CD4-positive, alpha-beta T cell treated with Interleukin-1 beta for 1 hour (primary cell): ENCODE measurements at places on chromosomes 12 and 14.

GRCh38 chr14:29222671-29223268, 456.2 kb downstream of the FOXG1 start:
- DNase-seq, result no peak

GRCh38 chr12:92556141-92556540, 146.6 kb upstream of the PLEKHG7 start:
- no peak for DNase-seq

GRCh38 chr12:11669348-11669747, 19.9 kb downstream of the ETV6 start:
- DNase-seq, result no peak

DNA sequence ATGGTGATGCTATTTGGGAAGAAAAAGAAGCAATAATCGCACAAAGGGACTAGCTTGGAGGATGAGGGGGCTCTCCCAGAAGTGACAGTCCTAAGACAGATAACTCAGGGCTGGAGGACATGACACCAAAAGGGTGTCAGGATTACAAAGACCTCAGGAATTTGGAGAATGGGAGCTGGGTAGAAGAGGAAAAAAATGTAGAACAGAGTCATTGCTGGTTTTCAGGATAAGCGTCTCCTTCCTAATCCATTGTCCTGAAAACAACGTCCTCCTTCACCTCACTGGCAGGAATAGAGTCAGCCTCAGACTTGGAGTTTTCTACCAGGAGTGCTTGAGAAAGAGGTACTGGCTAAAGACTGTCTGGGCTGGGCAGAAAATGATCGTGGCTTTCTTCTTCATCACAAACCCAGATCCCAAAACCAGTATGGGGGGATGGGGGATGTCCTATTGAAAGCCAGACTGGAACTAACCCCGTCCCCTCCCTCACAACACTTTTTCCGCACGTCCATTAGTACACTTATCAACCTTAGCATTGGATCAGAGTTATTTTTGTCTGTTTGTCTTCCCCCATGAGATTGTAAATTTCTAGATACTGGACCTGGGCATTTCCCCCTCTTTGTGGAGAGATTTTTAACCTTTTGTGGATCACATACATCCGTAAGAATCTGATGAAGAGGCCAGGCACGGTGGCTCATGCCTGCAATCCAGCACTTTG, 14.3 kb downstream of the B4GALNT3 start:
- DNase-seq, result no peak

DNA sequence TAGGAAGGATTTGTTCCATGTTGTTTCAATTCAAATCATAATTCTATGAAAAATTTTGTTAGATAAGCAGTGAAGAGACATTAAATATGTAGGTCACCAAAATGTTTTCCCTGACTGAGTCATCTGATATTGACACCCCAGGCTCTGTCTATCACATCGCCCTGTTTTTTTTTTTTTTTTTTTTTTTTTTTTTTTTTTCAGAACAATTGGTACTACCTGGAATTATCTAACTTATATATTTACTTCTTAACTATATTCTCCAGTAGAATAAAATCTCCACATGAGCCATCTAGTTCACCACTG, 97.8 kb upstream of the KRAS start:
- no peak for DNase-seq

- peak; percentile 58 for DNase-seq
Observed at GRCh38 chr12:121400332-121401139, 618 bp downstream of the RNF34 start.

GRCh38 chr12:94922561-94922960, 80.9 kb downstream of the NDUFA12 start:
- DNase-seq, result no peak

- DNase-seq, result peak; percentile 29
Observed at GRCh38 chr12:131850856-131851559, 22.8 kb downstream of the MMP17 start.

GRCh38 chr12:111408116-111408440, 2.4 kb downstream of the SH2B3 start:
- no peak for DNase-seq

DNA sequence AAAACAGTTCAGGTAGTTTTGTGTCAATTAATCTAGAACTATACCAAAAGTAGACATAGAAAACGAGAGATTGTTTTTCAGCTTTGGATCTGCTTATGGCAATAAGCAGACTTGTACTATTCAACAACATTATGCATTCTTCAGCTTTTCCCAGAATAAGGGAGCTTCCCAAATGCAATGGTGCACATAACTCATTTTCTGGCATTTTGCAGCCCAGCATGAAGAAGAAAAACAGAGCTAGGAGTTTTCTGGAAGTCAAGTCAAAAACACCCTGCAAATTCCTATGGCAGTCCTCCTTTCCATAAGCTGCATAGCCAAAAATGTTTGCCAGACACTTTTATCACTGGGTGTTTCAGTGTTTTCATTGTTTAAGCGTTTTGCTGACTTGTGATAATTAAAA, 314.7 kb downstream of the NAV3 start:
- DNase-seq, result no peak

GRCh38 chr12:32600681-32601080, 78.4 kb upstream of the DNM1L start:
- no peak for DNase-seq

- DNase-seq, result no peak
Observed at GRCh38 chr14:44970907-44971306, 8.9 kb downstream of the TOGARAM1 start.

DNA sequence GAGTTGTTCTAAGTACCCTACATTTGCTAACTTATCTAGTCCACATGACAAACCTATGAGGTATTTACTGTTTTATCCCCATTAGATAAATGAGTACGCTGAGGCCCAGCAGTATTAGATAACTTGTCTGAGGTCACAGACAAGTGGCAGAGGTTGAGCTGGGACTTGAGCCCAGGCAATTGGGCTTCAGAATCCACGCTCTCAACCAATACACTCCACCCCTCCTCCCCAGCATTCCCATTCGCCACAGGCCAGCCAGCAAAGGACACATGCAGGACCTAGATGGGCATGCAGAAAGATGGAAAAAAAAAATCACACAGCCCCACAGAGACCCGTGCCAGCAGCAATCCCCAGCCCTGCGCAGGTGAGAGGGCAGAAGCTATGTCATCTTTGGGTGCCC, 12.4 kb downstream of the HDAC7 start:
- no peak for DNase-seq

DNA sequence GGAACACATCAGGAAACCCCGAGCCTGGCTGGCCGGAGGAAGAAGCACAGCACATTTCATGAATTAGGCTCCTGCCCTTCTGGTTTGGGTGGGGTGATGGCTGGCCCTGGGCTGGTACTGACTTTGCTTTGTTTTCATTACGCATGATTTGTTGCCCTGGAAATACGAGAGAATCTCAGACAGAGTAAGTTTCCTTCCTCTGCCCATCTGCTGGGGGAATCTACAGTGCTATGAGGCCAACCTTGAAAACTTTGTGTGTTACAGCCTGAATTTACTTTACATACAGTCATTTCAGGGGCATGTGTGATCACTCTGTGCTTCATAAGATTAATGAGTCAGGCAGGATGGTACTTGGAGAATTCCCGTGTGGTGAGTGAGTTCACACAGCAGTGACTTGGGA, 20.5 kb upstream of the SLC5A8 start:
- DNase-seq, result no peak

DNA sequence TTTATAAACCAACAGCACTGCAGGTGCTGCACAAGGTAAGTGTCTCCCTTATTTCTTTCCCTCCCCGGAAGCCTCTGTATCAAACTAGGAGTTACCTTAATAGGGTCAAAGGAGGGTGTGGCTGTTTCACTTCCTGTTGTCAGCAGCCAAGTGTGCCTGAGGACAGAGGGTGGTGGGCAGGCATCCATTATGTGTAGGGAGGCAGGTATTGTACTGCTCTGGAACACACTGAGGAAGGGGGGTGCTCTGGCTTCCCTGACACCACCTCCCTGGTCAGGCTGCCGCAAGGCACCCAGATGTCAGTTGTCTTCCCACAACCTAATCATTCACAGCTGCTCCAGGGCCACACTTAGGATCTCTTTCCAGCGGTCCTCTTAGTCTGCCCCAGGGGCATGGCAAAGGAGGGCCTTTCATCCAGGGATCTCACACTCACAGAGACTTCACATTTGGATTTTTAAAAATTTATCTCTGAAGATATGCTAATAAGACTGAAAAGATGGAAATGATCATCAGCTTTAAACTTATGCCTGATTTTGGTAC, 132.0 kb upstream of the ARHGAP5 start:
- DNase-seq, result peak; percentile 31

- DNase-seq, result no peak
Observed at GRCh38 chr14:31435276-31435675, 14.9 kb upstream of the HEATR5A start.

- no peak for DNase-seq
Observed at GRCh38 chr14:95524706-95525512, 8.5 kb upstream of the SYNE3 start.

- DNase-seq, result no peak
Observed at GRCh38 chr12:12396694-12397093, 39.8 kb downstream of the BORCS5 start.

GRCh38 chr14:56197150-56197549, 78.9 kb downstream of the PELI2 start:
- no peak for DNase-seq

DNA sequence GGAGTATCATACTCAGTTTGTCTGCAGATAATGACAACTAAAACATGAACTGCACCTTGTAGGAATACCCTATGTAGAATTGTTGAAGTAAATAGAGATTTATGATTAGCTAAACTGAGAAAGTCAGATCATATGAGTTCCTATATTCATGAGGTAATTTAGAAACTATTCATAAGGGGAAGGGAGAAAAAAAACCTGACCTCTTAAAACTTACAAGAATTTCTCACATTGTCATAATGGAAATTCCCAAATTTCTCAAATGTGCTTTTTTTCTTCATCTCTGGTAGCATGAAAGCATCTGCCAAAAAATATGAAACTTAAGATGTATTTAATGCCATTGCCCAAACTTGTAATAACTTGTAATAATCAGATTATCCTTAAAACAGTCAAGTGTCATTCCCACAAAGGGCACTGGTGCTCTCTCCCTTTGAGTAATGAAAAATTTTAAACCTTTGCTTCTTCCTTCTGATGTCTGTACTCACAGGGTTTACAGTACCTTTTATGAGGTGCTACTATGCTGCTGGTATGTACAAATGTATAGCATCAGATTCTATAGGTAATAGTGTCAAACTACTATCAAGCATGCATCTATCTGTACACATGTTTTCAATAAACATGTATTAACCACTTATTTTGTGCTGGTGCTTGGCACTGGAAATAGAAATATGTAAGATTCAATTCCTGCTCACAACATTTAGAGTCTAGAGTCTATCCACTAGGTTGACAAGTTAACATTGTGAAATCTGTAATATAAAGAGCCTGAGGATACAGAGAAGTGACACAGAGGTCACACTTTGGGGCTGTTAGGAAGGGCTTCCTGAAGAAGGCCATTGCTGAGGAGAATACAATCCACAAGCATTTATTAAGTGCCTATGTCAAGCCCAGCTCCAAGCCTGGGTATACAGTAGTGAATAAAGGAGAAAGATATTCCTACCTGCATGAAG, 17.4 kb upstream of the DRAM1 start:
- DNase-seq, result no peak

DNA sequence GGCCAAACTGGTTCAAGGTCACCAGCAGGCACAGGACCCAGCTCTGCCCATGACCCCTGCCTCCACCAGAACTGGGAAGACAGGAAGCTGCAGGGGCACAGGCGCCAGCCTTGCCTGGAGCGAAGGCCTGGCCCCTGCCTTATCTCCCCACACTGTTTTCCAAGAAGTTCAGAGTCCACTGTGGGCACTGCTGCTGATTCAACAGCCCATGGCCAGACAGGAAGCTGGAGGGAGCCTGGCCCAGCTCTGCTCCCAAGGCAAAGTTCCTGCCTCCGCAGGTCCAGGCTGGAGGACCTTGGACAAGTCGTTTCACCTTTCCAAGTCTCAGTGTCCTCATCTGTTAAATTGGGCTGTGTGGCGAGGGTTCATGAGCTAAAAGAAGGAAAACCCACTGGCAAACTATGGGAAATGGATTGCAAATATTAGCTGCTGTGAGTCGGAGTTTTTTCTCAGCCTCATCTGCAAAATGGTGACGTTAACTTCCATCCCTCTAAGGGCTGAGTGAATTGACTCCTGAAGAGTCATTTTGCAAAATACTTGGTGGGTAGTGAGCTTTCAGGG, 1.2 kb downstream of the PHETA1 start:
- no peak for DNase-seq

DNA sequence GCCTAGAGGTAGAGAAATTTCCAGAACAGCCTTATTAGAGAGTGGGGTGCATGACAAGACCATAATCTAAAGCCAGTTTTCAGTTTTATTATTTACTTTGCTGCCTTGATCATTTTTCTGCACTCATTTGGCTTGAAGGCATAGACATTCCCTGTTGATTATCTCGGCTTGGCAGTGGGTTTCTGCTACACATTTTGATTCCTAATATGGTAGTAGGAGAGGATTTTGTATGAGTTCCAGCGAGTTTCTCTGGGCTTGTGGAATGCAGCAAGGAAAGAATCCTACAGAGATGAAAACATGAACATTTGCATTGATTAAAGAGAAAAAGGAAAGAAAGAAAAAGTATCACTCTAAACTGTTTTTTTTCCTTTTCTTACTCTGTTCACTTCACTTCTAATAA, 281.2 kb downstream of the PAWR start:
- DNase-seq, result no peak

GRCh38 chr12:124259154-124260066, 35.5 kb upstream of the RFLNA start:
- DNase-seq, result no peak
